ENCODE measurements at places on chromosomes 12 and 14.
A peak's percentile ranks its signal among the peaks of the same experiment; 100 is the strongest.

DNA sequence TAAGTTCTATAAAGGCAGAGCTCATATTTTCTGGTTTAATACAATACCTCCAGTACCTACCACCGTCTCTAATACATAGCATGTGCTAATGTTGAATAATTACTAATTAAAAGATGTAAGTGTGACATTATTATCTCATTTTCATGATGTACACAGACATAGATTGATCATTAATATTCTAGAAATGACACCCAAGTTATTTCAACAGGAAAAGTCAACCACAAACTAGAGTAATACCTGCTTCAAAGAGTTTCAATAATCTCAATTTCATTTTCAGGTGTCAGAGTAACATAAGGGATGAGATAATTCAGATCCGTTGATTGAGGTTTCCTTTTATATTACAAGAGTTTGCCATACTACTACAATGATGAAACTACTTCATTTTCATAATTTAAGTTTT, 388.9 kb downstream of the SOX5 start:
- no peak for DNase-seq

- DNase-seq, result no peak
Observed at GRCh38 chr14:44149597-44149996, 357.5 kb downstream of the FSCB start.

GRCh38 chr12:1782215-1782614, 38.1 kb upstream of the LRTM2 start:
- DNase-seq, result no peak

DNA sequence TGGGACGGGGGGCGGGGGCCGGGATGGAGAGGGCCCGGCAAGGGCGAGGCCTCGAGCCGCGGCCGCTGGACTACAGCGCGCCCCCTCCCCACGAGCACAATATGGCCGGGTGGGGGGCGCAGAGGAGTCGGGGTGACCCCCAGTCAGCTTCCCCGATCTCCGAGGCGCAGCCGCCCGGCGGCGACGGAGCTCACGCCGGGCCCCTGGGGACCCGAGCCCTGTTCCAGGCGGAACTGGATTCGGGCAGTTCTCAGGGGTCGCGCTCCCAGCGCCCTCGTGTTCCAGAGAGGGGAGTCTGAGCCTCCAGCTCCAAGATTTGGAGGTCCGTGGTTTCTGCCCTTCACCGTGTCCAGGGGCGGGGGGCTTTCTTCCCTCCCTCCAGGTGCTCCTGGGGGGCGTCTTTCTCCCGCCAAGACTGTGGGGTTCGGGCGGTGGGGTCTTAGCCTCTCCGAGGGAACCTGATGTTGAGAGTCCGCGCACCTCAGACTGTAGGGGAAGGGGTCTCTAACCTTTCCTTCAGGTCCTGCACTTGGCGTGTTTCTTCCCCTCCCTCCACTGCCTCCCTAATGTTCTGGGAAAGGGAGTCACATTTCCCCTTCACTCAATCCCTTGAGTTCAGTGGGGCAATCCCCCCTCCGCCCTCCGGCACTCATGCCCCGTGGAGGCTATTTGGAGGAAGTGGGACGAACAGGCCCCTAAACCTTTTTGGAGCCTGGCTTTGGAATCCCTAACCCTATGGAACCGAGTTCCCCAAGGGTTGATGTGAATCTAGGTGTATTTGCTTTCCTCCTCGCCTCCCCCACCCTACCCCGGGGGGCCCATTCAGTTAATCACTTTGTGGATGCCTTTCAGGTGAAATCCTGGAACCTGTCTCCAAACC, 584 bp downstream of the ACVR1B start:
- peak; percentile 26 for DNase-seq

GRCh38 chr12:32290411-32290810, 108.9 kb upstream of the FGD4 start:
- DNase-seq, result peak; percentile 12
